ENCODE measurements at places on chromosomes 3 and 15.

GRCh38 chr3:191792580-191792979, 331.6 kb downstream of the PYDC2 start:
- DNase-seq, result no peak

- no peak for DNase-seq
Observed at GRCh38 chr3:134775831-134776230, 19.2 kb upstream of the EPHB1 start.

- no peak for DNase-seq
Observed at GRCh38 chr15:76983590-76984375, 11.1 kb upstream of the PSTPIP1 start.

GRCh38 chr3:177852001-177852807, 654.9 kb upstream of the TBL1XR1 start:
- DNase-seq, result no peak

GRCh38 chr3:15326037-15326436, 6.3 kb downstream of the SH3BP5 start:
- no peak for DNase-seq

- DNase-seq, result no peak
Observed at GRCh38 chr3:126577261-126577660, 18.5 kb upstream of the C3orf22 start.

DNA sequence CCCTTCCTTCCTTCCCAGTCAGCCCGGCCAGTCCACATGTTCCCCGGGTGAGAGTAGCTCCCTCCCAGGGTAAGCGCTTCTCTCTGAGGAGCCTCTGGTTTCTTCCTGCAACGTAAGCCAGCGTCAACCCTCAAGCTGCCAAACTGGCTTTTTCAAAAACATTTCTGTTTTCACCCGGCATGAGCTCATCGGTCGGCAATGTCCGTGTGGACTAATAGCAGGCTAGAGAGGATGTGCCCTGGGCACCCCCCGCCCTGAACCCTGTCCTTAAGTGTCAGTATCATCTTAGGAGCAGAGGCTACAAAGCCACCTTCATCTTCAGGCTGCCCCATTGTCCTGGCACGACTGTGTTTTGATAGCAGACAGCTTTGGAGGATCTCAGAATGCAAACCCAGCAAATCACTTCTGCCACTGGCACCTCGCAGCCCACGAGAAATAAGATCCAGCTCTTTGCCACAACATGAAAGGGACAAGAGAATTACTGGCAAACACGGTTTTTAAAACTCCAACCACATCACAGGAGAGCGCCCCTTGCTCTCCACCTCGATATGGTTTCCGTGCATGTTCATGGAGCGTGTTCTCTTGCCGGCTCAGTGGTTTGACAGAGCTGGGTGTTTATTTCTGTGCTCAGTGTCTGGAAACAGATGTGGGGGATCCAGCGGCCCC, 9.9 kb downstream of the ALDH1A3 start:
- no peak for DNase-seq

GRCh38 chr15:35181538-35181937, 96.4 kb upstream of the NANOGP8 start:
- no peak for DNase-seq

DNA sequence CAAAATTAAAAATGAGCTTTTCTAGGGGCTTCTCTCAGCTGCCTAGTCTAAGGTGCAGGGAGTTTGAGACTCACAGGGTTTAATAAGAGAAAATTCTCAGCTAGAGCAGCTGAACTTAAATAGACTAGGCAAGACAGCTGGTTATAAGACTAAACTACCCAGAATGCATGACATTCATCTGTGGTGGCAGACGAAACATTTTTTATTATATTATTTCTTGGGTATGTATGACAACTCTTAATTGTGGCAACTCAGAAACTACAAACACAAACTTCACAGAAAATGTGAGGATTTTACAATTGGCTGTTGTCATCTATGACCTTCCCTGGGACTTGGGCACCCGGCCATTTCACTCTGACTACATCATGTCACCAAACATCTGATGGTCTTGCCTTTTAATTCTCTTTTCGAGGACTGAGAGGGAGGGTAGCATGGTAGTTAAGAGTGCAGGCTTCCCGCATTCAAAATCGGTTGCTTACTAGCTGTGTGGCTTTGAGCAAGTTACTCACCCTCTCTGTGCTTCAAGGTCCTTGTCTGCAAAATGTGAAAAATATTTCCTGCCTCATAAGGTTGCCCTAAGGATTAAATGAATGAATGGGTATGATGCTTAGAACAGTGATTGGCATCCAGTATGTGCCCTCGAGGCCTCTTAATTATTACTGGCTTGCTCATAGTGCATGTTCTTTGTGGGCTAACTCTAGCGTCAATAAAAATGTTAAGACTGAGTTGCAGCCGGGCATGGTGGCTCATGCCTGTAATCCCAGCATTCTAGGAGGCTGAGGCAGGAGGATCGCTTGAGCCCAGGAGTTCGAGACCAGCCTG, 984 bp downstream of the CCR5 start:
- DNase-seq, result no peak

DNA sequence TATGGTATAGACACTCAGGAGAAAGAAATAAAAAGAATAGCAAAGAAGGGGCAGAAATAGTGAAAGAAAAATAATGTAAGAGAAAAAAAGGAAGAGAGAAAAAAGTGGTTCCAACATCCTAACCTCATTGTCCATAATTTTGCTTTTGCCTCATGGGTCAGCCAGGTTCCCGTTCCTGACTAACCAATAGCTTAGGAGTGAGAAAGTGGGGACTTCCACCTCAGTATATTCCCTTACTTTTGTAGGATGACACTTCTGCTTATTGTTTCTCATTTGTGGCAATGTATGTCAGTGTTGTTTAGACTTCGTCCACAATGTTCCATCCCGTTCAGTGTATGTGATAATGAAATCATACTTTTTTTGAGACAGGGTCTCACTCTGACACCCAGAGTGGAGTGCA, 9.3 kb upstream of the SLC12A8 start:
- DNase-seq, result no peak

DNA sequence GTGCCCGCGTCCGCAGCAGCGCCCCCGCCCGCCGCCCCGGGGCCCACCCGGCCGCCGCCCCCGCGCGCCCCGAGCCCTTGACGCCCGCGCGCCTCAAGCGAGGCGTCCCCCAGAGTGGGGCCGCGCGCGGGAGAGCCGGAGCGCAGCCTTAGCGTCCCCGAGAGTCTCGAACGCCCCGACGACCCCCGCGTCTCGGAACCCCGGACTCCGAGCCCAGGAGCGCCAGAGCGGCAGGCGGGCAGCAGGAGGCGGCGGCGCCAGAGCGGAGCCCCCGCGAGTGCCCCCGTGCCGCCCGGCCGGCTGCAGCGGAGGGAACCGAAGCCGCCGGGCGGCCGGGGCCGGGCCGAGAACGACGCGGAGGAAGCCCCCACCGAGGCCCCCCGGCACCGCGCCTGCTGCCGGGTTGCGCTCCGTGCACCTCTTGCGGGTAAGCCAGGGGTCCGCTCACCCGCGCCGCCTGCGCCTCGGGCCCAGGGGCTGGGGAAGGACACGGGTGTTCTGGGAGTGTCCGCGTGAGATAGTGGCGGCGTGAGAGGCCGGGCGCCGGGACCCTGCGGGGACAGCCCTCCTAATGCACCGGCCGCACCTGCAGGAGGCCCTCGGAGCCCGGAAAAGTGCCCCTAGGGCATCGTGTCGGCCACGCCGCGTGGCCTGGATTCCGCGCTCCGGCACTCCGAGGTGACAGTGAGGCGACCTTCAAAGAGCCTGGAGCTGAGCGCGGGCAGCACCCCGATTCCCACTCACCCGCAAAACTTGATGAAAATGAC, 52.0 kb upstream of the ULK4 start:
- DNase-seq, result peak; percentile 68

DNA sequence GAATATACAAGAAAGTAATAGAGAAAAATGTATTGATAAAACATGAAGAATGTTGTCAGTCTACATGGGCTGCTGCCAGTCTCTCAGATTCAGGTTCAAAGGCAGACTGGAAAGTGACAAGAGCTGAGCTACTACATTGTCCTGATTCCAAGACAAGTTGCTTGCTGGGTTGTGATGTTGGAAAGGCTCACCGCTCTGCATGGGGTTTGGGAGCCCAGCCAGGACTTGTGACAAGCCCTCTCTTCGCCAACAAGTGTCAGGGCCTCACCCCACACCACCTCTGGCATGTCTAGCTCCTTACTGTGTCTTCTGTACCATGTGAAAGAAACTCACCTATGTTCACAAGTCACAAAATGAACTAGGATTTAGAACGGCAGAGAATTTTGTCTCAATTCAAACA, 43.0 kb upstream of the SH3GL3 start:
- DNase-seq, result no peak

- DNase-seq, result no peak
Observed at GRCh38 chr3:18124501-18124900, 300.6 kb downstream of the SATB1 start.

- no peak for DNase-seq
Observed at GRCh38 chr15:54011656-54012055, 33.4 kb downstream of the UNC13C start.

- no peak for DNase-seq
Observed at GRCh38 chr15:32959077-32959476, 235.4 kb downstream of the FMN1 start.

- DNase-seq, result no peak
Observed at GRCh38 chr15:68962465-68962864, 32.1 kb downstream of the SPESP1 start.

GRCh38 chr3:4813909-4814304, 165.3 kb upstream of the BHLHE40 start:
- DNase-seq, result no peak

DNA sequence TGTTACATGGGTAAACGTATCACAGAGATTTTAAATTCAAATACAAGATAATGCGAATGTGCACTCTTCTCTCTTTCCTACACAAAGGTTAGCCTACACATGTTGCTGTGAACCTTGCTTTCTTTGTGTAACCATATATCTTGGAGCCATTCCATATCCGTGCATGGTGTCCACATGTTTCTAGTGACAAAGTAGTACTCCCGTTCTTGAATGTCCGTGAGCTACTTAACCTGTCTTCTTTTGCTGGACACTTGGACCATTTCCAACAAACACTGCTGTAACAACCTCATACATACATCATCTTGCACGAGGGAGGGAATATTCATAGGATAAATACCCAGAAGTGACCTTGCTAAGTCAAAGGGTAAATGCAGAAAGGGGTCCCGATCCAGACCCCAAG, 75.0 kb downstream of the STRIT1 start:
- DNase-seq, result no peak

Measured in left colon (tissue), 2 donors.